MG63 (cell line): ENCODE measurements at places on chromosomes 2 and 18.

DNA sequence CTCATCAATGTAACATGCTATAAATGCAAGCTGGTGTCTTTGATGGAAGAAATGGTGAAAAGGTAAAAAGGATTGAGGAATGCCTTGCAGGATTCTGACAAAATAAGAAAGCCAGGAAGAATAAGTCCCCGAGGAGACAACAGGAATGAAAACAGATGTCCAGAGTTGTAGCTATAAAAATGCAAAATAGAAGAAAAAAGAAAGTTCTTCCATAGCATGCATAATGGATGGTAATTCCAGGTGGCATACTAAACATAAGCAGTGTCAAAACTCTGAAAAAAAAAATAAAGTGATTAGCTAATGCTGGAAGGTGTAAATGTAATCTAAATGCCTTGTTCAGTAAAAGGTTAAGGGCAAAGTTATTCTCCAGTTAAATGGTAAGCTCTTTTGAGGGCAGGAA is 225.9 kb upstream of the CHST9 start:
- no peak for DNase-seq

GRCh38 chr2:177064422-177064821 is 148.2 kb upstream of the HNRNPA3 start:
- no peak for DNase-seq

GRCh38 chr2:234961784-234962183 is 10.0 kb downstream of the SH3BP4 start:
- DNase-seq, result no peak

- no peak for DNase-seq
Measured at GRCh38 chr2:30792521-30792920, 14.7 kb downstream of the CAPN13 start.

- DNase-seq, result no peak
Measured at GRCh38 chr2:27914041-27914804, 23.7 kb downstream of the BABAM2 start.

DNA sequence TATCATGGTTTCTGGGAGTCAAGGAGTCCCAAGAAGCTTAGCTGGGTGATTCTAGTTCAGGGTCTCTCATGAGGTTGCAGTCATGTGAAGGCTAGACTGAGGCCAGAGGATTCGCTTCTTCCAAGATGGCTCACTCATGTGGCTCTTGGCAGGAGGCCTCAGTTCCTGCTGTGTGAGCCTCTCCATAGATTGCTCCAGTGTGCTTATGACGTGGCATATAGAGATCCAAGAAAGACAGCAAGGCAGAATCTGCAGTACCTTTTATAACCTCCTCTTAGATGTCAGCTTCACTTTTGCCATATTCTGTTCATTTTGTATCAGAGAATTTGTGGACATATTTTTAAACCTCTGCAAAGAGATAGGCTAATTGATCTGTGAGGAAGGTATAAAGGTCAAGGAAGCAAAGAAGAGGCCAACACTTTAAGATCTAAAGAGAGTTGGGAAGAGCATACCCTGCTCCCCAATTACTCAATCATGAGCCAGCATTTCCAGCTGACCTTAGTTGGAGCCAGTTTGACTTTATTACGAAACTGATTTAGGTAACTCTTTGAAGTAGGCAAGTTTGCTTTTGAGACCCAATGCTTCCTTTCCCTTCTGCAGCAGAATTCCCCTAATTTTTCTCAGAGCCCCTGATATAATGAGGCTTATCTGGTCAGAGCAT is 134.7 kb downstream of the EML6 start:
- peak; percentile 86 for DNase-seq

DNA sequence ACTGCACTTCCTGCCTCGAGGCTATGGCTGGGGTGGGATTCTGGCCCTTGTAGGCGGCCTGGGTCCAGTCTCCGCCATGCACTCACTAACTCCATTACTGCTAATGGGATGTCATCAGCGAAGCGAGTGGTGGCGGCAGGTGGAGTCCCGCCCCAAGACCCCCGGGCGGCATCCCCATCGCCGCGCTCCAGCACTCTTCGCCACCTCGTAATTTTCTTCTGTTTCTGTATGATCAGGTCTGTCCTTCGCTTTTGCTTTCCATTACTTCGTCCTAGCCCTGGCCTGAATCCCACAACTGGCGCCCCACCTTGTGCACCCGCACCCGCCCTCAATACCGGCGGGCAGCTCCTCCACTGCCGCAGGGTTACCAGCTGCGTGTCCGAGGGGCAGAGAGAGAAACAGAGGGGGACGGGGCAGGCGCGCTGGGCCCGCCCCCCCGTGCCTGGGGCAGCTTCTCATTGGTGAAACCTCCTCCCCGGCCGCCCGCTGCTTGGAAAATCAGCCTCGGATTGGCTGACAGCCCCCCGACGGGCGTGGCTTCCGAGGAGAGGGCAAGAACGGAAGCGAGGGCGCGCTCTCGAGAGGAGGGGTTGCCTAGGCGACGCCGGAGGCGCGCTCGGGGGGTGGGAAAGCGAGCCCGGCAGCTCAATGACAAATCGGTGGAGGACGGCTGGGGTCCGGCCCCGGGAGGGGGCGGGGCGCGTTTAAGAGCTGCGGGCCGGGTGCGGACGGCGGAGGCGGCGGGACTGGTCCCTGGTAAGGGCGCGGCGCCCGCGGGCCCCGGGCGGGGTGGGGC is at the start of gene RALB:
RALB (plus strand) TSS at position 628 of the 796 bp plus-strand sequence. CDS start 25,813 bp downstream, outside the sequence.
- peak; percentile 99 for DNase-seq

DNA sequence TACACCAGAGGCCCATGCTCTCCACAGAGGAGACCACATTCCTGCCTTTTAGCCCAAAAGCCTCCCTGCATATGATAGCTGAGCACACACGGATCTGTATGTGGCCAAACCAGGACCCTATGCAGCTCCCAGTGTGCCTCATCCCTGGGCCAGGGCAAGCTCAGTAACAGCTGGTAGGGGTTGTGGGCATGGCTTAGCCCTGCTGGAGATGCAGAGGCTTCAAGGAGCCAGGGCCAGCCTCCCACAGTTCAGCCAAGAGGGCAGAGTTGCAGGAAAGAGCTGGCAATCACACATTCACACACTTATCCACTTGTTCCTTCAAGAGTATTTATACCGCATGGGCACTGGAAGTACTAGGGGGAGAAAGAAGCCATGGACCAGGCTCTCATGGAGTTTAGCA is 1.6 kb upstream of the LIMS2 start:
- DNase-seq, result no peak

- no peak for DNase-seq
Measured at GRCh38 chr2:142857256-142858164, 20.0 kb upstream of the KYNU start.

DNA sequence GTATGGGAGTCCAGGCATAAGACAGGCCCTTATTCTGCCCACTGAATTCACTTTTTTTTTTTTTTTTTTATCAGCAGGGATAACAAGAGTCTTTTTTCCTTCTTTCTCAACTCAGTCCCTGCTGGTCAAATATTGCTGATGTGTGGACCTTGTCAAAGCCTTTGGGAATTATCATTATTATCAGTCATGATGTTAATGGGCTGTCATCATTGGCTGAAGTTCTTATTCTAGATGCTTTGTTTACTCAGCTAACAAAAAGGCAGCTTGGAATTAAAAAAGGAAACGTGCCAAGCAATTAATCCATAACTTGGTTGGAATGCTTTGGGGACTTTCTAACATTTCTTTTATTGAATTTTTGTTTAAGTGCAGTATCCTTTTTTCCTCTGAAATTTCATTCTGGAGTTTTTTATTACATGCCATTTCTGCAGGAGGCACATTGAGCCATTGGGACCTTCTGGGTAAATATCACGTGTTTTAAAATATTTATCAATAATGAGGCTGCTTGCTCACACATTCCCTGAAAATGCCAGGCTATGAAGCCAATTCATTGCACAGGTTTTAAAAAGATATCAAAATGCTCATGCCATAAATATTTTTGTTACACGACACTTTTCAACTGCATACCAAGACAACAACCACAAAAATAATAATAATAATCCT is 246.3 kb downstream of the TXNL1 start:
- no peak for DNase-seq

GRCh38 chr2:6372317-6372901 is 493.3 kb downstream of the CMPK2 start:
- peak; percentile 19 for DNase-seq

DNA sequence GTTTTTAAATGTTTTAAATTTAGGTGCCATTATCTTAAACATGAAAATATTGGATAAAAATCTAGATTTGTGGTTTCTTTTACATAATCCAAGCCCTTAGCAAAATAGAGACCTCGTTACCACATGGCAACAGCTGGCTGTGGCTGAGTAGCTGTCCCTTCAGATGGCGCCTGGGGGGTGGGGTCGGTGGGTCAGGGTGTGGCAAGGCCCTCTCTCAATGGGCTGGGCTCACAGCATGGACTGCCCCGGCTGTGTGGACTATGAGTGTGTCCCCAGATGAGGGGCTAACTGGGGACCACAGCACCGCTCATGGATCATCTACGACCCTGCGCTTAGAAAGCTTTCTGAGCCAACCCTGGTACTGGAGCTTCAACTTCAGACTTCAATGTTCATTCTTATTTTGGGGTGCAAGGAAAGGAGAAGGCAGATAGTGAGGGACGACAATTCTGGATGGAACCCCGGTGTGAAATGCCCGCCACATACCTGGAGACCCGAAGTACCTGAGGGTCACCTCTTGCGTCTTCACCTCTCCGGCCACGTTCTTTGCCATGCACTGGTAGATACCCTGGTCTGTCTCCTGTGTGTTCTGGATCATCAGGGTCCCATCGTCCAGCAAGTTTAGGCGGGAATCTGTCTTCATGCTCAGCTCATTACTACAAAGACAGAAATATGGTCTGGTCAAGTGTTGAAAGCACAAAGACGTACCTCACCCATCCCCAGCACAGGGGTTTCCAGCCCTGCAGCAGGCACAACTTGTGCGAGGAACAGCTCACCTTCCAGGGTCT is 71.0 kb downstream of the PXDN start:
- no peak for DNase-seq

DNA sequence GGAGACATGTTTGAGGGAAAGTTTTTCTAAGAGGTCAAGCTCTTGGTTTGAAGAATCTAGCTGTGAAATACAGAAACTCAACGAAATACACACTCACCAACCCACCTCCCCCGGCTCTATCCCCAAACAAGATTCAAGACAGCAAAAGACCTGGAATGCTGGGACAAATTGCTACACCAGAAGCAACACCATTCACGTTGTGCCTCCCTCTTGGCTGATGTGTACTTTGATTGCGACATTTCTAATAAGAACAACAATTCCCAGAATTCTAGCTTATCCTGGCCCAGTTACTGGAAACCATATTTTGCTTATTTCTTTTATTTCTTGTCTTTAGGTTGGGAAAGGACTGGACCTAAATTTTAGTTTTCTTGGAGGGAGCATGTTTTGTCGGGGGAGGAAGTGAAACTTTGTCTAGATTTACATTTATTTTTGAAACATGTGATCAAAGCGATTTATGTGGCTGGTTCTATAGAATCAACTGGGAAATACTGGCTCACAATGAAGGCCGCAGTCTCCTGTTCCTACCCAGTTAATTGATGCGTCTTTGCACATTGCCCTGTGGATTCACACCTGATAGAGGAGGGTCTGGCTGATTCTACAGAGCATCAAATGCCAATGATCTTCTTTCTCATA is 29.6 kb upstream of the LPIN1 start:
- DNase-seq, result no peak

DNA sequence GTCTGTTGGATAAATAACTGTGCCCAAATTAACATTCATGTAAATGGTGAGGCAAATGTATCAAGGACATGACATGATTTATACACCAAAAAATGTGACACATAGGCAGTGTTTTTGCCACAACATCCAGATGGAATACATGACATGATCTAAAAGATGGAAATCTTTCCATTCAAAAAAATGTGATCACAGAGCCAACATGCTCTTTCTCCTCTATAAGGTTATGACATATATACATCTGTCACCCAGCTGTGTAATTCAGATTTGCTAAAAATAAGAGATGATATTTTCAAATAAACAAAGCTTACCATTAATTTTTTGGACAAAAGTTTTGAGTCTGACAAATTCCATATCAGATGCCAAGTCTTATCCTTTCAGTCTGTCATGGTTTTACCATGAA is 95.5 kb upstream of the COL3A1 start:
- no peak for DNase-seq

- no peak for DNase-seq
Measured at GRCh38 chr18:48802543-48803290, 148.0 kb downstream of the SMAD7 start.

- no peak for DNase-seq
Measured at GRCh38 chr18:30527917-30528316, 514.6 kb downstream of the DSC3 start.

GRCh38 chr2:220499225-220499624 is 871.8 kb downstream of the SLC4A3 start:
- peak; percentile 88 for DNase-seq

- DNase-seq, result no peak
Measured at GRCh38 chr18:28108814-28109213, 68.1 kb downstream of the CDH2 start.

DNA sequence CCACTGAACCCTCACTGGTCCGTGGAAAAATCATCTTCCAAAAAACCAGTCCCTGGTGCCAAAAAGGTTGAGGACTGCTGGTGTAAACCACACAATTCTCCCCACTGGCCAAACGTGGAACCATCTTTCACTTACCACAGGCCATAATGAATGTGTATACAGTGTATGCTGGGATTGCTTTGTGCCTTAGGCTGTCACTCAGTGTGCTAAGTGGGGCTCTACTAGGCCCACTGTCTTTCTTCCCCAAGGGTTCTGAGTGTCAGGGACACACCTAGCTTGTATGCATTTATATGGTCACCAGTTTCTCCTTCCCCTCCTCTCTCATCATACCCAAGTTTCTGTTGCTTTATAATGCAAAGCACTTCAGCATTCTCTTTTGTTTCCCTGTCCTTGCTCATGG is 27.2 kb downstream of the SCYGR8 start:
- DNase-seq, result no peak

- no peak for DNase-seq
Measured at GRCh38 chr2:184875911-184876310, 277.6 kb downstream of the ZNF804A start.

GRCh38 chr18:34999756-35000289 is 41.4 kb upstream of the MAPRE2 start:
- DNase-seq, result no peak

GRCh38 chr2:40450796-40451430 is 977 bp downstream of the SLC8A1 start:
- peak; percentile 25 for DNase-seq

DNA sequence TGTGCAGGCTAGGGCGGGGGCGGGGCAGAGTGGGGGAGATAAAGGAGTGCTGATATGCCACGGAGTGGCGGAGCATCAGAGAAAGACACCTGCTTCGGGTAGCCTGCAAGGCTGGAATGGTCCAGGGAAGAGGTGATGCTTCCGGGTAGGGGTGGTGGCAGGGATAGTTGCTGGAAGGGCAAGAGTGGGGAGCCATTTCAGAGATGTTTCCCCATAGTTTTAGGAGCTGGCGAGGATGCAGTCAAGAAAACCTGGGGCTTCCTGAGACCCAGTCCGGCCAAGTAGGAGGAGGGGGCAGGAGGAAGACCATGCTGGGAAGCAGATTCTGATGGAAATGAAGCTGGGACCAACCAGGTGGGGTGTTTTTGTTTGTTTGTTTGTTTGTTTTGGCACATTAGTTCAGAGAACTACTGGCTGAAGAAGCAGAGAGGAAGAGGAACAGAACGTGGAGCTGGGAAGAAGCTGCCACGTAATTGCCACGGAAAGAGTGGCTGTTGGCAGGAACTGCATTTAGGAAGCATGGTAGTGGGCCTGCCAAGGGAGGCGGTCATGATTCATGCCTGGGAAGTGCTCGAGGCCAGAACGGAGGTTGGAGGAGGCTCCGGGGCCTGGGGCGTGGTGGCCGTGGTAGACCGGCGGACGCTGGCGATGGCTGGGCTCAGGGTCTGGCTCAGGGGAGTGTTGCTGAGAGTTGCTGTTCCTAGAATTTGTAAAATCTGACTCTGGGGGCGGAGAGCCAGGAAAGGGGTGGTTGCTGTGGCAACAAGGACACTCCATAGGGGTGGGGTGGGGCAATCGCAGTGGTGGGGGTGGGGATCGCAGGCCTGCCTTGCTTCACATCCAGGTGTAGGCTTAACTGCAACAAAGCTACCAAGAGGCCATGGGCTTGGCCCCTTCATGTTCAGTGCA is 8.6 kb upstream of the INPP5D start:
- peak; percentile 97 for DNase-seq
